ENCODE measurements at places on chromosomes 11 and 22.

DNA sequence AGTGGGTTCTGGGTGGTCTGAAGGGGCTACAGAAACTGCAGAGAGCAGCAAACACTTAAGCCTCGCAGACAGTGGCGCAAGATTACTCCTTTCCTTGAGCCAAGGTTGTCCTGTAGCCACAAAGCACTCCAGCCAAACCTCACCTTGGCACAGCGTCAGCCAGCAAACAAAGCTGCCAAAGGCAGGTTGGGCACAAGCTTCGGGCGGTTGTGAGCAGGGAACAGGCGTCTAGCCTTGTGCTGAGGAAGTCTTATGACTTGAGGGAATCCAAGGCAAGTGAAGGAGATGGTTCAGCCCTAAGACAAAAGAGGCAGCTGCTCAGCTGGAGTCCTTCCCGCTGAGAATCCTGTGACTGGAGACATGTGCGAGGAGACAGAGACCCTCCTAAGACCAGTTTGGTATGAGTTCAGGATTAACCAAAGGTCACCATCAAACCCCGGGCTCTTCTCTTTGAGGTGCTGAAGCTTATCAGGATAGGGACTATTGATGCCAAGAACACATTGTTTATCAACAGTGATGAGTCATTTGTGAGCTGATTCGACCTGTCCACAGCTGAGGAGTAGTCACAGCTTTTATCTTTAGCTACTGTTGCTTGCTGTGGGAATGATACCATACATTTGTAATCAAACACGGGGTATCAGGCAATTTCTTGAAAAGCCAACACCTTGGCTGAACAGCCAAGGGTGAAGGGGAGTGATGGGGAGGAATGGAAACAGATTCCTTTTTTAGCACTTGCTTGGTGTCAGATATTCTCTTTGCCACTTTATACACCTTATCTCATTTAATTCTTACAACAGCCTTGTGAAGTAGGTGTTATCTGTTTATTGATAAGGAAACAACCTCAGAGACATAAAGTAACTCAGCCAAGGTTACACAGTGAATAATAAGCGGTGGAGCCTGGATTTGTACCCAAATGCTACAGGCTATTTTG, 4.6 kb downstream of the ADM start:
- peak; percentile 84 for DNase-seq

- DNase-seq = no peak
Measured at GRCh38 chr22:49005557-49005956, 822.1 kb downstream of the BRD1 start.

GRCh38 chr11:103618528-103618927, 417.9 kb upstream of the DDI1 start:
- no peak for DNase-seq

DNA sequence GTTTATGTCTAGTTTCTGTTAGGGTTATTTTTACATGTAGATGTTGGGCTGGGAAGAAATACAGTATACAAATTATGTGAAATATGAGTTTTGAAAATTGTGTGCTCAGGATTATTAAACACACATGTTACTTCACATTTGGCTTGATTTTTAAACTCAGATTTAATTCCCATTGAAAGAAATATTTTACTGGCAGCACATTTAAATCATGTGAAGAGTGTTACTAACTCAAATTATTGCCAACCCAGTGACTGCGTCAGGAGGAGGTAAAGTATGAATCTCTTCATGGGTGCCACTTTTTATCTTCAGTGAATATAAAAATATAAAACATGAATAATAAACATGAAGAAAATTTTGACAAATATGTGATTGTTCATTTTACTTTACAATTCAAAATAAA, 457.5 kb upstream of the CCDC179 start:
- no peak for DNase-seq

DNA sequence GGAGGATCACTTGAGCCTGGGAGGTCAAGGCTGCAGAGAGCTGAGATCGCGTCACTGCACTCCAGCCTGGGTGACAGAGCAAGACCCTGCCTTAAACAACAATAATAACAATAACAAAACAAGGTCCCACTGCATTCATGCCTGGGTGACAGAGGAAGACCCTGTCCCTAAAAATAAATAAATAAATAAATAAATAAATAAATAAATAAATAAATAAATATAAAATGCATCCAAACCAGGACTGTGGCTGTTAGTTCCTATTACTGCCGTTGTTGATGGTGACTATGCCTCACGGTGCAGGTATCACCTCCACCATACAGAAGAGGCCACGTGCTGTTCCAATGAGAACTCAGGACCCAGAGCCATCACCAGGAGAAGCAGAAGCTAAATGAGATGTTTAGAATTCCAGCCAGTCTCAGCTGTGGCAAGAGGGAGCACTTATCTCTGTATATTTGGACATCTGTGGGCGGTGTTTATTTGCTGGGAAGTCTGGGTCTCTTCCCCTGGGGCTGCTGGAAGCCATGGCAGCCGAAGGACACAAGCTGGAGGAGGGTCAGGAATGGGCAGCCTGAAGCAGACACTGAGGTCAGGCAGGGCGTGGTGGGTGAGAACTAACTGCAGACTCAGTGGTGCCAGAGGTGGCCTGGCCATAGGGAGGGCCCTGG, 21.6 kb downstream of the C11orf86 start:
- DNase-seq = peak; percentile 21

- no peak for DNase-seq
Measured at GRCh38 chr11:69916806-69917387, 97.7 kb upstream of the FGF3 start.

DNA sequence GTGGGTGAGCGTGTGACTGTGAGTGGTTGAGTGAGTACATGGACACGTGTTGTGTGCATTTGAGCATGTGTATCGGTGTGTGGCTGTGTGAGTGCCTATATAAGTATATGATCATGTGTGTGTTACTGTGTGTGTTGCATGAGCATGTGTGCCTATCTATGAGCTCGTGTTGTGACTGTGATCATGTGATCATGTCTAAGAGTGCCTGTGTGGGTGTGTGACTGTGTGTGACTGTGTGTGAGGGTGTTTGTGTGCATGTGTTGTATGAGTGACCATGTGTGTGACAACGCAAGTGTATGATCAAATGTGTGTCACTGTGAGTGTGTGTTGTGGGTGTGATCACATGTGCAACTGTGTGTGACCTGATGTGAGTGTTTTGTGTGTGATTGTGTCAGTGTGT, 88.8 kb downstream of the UBASH3B start:
- no peak for DNase-seq

- no peak for DNase-seq
Measured at GRCh38 chr11:113518716-113519495, 43.7 kb upstream of the DRD2 start.

DNA sequence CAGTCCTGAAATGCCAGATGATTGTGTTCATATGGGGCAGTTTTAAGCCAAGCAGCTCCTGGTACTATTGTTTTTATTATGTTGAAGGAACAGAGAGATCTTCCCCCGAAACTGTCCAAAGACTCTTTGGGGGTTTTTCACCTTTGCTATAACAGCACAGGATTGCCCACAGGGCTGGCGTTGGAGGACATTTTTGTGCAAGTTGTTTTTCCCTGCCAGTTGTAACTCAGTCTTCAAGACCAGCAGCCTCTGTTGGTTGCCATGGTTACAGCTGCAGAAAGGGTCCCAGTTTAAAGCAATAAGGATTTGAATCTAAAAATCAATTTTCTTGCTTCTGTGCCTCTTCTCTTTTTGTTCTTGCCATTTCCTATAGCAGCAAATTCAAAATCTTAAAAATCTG, 45.4 kb upstream of the YWHAH start:
- DNase-seq = no peak

DNA sequence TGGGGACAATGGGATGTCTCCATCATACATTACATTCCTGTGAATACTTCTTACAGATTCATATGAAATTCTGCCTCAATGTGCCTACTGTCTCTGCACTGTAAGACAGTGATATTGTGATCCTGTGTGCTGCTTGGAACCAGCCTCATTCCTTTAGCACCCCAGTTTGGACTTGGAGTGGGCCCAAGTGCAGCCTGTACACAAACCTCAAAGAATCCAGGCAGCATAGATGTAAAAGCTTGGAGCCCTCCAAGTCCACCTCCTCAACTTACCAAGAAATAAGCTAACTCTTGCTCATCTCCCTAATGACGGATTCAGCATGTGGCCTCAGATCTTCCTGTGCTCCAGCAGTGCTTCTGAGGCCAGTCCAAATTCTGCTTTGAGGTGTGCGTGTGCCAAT, 24.4 kb downstream of the GRAP2 start:
- DNase-seq = no peak

DNA sequence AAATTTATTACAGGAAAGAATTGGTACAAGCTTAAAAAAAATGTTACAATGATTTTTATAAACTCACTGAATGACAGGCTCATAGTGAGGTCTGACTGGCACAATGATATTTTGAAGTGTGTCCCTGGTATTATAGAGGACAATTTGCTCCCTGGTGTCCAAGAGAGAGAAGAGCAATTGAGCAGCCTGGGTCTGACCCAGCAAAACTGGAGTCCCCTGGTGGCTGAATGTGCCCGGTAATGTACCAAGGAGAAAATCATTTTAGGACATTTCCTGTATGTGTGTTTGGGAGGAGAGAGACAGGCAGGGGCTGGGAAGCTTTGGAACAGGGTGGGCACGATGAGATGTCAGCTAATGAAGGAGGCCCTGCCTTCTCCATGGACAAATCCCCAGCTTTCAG, 125.3 kb downstream of the APOL5 start:
- DNase-seq = peak; percentile 36

GRCh38 chr11:86641537-86642261, 30.7 kb downstream of the ME3 start:
- no peak for DNase-seq

DNA sequence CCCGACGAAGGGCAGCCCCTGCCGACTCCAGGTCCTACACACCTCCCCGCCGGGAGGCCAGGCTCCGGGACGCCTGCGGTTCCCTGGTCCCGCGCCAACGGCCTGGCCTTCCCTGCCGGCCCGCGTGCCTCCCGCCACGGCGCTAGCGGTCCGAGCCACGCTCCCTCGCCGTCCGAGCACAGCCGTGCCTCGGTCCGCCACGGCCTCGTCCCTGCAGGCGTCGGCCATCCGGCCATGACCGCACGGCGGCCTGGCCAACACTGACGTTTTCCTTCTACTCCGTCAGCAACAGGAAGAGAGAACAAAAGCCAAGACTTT, 532 bp downstream of the EIF4G2 start:
- DNase-seq = no peak

GRCh38 chr11:926341-926916, 759 bp downstream of the AP2A2 start:
- DNase-seq = peak; percentile 69

DNA sequence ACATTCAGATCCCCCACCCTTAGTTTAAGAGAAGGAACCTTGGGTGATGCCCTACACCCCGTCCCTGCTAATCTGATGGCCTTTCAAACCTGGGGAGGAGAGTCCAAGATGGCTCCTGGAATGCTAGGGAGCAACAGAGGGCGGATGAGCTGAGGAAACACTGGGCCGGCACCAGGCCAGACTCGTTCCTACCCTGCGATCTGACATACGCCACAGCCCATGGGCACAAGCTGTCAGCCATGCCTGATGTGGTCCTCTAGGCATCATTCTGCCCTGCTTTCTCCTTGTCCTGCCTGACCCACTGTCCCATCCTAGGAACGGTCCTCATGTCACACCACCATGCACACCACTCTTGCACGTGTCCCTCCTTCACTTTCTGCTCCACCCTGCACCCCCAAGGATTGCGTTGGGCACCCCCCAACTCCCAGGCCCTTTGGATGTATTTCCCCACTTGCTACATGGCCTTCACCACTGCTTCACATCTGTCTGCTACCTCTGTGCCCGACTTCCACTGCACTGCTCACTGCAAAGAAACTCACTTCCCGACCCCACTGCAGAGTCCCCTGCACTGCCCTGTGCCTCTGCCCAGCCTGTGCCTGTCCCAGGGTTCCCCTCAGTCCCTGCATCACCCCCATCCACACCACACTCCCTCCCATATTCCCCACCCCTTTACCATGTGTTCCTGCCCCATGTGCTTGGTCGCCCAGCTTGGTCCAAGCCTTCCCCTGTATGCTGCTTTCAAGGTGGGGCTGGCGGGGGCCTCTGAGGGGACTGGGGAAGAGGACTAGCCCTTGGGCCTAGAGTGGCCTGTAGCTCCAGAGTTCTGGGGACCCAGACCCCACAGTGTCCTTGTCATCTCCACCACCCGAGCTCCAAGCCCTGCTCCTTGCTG, 29.2 kb downstream of the USP35 start:
- DNase-seq = no peak

DNA sequence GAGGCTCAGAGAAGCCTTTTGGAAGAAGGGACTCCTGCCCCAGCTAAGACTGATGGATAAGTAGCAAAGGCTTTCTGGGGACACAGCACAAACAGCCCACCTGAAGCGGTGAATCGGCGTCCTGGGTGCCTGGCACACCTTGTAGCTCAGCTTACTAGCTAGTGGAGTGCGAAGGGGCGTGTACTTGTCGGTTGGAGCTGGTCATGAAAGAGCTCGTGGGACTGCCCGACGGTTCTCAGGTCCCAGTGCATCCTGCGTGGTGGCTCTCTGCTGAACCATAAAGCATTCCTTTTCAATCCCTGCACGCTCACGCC, 690 bp upstream of the UVRAG start:
- DNase-seq = no peak

DNA sequence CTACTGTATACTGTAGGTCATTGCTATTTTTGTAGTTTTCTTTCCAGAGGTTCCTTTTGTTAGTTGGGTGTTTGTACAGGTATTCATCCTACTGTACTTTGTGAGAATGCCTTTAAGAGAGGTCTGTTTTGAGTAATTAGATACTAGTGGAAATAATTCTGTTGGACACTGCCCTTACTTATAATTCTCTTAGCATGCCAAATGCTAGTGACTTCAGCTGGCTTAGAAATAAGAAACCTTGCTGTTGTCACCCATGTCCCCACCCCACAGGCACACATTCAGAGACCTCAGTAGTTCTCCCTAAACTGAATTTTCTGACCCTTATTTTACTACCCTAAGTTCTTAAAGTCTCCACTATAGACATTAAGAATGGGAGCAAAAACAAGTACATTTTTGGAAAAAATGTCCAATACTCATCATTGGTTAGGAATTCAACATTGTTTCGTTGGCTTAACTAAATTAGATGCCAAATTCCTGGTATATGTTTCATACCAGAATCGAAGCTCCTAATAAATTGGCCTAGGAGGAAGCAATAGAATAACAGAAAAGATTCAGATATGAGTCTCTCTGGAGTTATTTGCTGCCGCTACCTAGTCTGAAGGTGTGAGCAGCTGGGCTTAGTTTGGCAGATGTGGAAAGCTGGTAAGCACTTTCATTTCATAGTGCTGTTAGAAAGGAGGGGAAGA, 28.4 kb downstream of the ZNF143 start:
- peak; percentile 11 for DNase-seq

- no peak for DNase-seq
Measured at GRCh38 chr11:66497206-66497605, 13.2 kb upstream of the BBS1 start.

- no peak for DNase-seq
Measured at GRCh38 chr11:71425409-71425808, 22.8 kb downstream of the DHCR7 start.

GRCh38 chr11:1746511-1746931, 3.9 kb downstream of the IFITM10 start:
- no peak for DNase-seq

DNA sequence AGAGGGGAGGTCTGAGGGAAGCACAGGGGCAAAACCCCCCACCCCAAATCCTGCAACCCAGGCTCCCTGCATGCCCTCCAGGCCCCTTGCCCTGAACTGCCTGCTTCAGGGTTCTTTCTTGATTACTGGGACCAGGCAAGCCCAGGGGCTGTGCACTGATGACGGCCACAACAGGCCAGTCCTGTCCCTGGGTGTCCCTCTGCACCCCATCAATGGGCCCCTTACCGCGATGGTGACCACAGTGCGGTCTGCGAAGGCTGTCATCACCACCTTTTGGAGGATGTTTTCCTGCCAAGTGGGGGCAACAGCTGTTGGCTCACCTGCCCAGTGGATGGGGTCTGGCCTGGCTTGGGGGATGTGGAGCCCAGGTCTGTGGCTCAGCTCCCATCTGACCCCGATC, 5.0 kb upstream of the KCNJ11 start:
- no peak for DNase-seq

Measured in A172 (cell line).